ENCODE measurements at places on chromosomes 3 and 15.

DNA sequence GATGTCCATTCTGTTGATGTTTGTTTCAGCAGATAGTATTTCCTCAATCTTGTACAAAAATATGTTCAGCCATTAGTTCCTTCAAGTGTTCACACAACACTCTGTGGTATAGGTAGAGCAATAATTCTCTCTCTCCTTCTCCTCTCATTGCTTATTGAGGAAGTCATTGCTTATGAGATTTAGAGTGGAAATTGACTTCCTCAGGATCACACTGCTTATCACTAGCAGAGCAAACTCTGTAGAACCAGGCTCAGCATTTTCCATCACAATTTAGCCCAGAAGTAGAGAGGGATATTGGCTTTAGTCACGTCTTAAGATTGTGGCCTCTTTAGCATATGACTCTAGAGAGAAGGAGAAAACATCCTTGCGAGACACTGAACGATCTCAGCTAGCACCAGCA is 31.2 kb downstream of the RAB11A start:
- no peak for DNase-seq

- DNase-seq: no peak
Observed at GRCh38 chr3:47296562-47297302, 14.0 kb downstream of the KLHL18 start.

GRCh38 chr3:56792193-56792592 is 9.6 kb downstream of the ARHGEF3 start:
- no peak for DNase-seq

DNA sequence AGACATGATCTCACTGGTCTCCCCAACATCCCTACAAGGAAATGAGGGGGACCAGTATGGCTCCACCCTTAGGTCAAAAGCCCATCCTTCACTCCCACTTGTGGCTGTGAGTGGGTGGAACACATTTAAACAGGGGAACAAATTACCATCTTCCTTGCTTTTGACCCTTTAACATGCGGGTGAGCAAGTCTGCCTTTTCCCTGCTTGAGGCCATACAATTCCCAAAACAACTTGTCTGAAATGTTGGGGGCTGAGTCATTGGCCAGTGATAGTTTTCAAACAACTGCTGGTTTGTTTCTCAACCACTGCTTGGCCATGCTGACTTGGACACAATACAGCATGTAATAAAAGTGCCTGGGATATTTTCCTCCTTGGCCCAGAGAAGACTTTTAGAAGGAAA is 39.6 kb downstream of the COL8A1 start:
- DNase-seq: no peak

- no peak for DNase-seq
Observed at GRCh38 chr15:62088353-62088693, 21.5 kb downstream of the C2CD4A start.

GRCh38 chr3:133997871-133998635 is 31.7 kb downstream of the SLCO2A1 start:
- no peak for DNase-seq

DNA sequence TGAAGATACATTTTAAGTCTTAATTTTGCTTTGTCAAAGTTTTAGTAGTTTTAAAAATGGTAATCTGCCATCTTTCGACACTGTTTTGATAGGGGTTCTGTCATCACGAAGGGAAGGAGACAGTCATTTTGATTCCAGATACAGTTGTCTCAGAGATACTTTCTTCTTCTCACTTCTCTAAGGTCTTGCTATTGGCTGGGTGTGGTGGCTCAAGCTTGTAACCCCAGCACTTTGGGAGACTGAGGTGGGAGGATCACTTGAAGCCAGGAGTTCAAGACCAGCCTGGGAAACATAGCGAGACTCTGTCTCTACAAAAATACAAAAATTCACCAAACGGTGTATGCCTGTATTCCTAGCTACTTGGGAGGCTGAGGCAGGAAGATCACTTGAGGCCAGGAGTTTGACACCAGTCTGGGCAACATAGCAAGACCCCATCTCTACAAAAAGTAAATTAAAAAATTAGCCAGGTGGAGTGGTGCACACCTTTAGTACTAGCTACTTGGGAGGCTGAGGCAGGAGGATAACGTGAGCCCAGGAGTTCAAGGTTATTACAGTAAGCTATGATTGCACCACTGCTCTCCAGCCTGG is 3.3 kb downstream of the RAB8B start:
- no peak for DNase-seq

DNA sequence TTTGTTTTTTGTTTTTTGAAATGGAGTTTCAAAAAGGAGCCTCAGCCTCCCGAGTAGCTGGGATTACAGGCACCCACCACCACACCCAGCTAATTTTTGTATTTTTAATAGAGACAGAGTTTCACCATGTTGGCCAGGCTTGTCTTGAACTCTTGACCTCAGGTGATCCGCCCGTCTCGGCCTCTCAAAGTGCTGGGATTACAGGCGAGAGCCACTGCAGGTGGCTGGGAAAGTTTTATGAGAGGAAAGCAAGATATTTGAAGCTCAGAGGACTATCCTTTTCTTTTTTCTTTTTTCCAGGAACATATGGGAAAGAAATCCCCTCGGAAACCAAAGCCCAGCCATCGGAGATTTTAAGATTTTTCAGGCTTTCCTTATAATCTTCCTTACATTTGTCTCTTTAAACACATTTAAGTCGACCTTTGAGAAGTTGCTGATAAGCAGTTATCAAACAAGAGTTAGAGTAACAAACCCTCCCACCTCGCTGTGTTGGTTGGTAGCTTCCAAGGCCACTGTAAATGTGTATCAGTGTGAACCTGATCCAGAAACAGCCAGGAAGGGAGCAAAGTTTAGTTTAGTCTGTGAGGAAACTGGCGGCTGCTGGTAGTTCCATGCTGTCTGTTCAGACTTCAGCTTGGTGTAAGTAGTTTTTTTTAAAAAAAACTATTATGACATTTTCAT is 34.5 kb upstream of the MAP3K13 start:
- DNase-seq: no peak

DNA sequence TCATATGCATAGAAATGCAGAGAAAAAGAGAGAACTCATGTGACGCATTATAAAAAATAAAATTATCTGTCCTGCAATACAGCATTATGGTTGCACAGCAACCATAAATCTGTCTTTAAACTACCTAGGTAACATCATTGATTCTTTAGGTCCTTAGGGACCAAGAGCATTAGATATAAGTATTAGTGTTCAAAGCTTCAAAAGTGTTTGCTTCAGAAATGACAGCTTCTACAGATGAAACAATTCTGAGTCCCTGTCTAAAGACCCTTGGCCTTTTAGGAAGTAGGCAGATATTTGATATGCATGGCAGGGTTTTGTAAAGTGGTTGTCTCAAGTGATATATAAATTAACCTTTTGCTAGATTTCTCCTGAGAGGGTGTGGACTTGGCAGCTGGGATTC is 454.2 kb downstream of the GBE1 start:
- no peak for DNase-seq

- DNase-seq: no peak
Observed at GRCh38 chr3:134291319-134292254, 40.9 kb upstream of the RYK start.

GRCh38 chr15:76433798-76434400 is 97.3 kb downstream of the ISL2 start:
- no peak for DNase-seq

DNA sequence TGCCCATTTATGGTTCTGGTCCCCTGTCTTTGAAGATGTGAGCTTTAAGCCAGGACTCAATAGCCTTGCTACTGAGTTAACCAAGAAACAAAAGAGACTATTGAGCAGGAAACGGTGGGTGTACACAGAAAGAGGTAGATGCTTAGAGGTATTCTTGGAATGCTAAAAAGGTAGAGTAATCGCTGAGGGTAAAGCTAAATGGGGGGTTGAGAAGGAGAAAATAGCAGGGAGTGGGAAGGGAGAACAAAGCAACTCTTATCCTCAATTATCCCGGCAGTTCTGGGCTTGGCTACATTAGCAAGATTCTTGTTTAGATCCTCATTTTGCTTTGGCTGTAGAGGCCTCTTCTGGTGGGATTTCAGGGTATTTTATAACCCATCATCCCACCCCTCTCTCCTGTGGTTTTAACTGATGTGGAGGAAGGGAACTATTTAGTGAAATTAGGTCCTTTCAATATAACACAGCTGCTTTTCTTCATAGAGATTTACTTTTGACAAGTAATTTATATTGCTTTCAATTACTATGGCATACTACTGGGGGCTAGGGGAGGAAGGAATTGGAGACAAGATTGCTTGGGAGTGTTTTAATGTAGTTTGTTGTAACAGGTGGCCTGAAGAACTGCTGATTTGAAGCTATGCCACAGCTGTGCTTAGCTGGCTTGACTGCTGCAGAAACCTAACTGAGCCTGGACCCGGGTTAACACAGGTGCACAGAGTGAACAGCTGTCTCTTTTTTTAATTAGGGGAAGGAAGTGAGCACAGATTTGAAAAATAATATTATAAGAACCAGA is 234.3 kb upstream of the CCDC54 start:
- DNase-seq: no peak

DNA sequence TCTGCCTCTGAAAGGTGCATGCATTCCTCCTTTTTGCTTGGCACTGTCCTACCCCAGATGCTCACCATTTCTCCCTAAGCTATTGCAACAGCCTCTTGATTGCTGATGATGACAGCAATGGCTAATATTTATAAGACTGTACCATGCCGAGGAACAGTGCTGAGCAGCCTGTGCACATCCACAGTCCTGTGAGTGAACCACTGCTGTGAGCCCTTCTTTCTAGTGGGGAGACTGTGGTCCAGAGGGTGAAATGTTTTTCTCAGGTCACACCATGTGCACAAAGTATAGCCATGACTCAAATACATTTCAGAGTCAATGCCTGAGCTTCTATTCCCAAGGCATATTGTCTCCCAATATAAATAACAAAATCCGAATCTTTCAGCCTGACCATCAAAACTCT is 231.2 kb upstream of the LRTM1 start:
- DNase-seq: no peak

DNA sequence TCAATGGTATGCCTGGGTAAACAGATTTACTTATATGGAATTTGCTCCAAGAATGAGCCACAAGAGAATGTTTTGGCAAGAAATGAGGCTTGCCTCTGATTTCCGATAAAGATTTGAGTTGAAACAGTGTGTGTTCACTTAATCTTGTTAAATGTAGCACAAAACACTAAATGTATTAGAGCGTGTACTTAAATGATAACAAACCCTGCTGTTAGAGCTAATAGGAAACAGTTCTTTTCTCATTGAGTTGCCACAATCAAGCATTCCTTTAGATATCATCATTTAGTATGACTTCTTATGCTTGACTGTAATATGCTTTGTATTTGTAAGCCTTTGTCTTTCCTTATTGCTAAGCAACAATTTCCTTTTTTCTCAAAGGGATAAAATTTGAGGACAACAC is 353.6 kb upstream of the ZNF717 start:
- DNase-seq: no peak

GRCh38 chr3:128683957-128684356 is 33.3 kb upstream of the RPN1 start:
- DNase-seq: no peak

GRCh38 chr3:150331978-150332568 is 76.0 kb upstream of the TSC22D2 start:
- DNase-seq: no peak

GRCh38 chr15:48653216-48653615 is 7.7 kb upstream of the FBN1 start:
- DNase-seq: no peak

- DNase-seq: no peak
Observed at GRCh38 chr3:183620252-183620628, 15.2 kb upstream of the KLHL24 start.

DNA sequence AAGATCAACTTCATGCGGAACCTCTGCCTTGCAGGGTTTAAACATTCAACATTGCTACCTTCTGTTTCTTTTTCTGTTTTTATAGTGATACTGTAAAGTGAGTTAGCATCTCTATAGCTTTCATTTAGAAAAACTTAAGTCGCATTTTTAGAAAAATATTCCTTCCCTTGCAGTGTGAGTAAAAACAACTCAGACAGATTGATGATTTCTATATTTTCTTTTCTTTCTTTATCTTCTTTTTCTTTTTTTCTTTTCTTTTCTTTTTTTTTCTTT is 2.8 kb upstream of the MEIS2 start:
- no peak for DNase-seq

- no peak for DNase-seq
Observed at GRCh38 chr3:196524527-196524926, 9.4 kb upstream of the SMCO1 start.

All from stimulated activated naive CD4-positive, alpha-beta T cell (primary cell).